ENCODE measurements at places on chromosomes 12 and 14.

- DNase-seq, result no peak
These were observed 257.1 kb downstream of the SSPN start for GRCh38 chr12:26452511-26452910.

GRCh38 chr12:2198005-2198501, 145.3 kb downstream of the CACNA1C start:
- no peak for DNase-seq

- no peak for DNase-seq
These were observed 3.7 kb downstream of the ITGA5 start for GRCh38 chr12:54415221-54415929.

GRCh38 chr12:102167821-102168604, 29.6 kb downstream of the PMCH start:
- no peak for DNase-seq

DNA sequence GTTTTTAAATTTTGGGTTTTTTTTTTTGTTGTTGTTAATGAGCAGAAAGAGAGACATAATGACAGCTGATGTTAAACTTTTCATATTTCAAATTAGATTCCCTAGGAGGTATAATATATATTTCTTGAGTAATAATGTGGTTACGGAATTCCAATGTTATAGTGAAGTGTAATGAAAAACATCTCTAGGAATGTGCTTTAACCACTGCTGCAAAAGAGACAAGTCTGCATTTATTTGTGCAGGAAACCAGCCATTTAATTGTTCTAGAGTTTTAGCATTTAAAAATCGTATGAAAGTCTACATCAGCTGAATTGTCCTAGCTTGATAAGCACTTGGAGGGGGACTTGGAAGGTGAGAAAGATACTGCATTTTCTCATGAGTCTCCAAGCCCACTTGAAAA, 14.3 kb downstream of the SERPINA10 start:
- DNase-seq, result no peak

GRCh38 chr12:32894566-32894965, 2.0 kb downstream of the PKP2 start:
- DNase-seq, result no peak
